ENCODE measurements at places on chromosomes 3 and 15.

- DNase-seq: no peak
These were observed 4.0 kb downstream of the PDHB start for GRCh38 chr3:58429657-58430056.

DNA sequence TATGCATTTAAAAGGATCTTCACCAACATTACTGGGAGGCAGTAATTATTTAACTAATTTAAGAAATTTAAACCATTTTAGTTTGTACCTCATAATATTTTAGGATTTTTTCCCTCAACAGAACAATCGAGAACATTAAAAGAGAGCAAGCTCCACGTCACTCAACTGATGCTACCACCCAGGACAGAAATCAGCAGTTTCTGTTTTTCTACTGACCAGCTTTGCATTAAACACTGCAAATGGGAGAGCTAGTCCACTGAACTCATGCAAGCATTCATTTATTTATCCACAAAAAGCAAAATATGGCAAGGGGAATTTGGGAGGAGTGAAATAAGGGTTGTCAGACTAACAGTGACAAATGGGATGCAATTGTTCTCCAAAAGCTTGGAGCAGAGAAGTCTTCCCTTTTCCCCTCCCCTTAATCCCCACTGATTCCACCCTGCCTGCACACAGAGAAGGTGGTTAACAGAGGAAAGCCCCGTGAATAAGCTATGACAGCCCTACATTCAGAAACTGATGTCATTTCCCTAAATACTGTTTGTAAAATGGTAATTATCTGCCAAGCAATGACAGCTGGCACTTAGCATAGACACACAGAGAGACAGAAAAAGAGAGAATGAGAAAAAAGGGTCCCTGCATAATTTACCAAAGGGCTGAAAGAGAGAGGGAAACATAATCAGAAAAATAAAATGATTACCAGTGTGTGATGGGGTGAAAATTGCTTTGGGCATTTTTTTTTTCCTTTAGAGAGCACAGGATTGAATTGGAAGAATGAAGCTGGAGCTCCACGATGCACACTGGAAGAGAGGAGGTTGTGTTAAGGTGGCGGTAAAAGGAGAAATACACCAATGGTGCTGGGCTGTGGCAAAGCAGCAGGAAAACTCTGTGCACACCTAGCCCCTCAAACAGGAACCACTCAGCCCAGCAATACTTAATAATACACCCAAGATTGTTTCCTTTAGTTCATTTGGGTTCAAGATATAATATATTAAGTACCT, 777.4 kb downstream of the TUSC7 start:
- no peak for DNase-seq

DNA sequence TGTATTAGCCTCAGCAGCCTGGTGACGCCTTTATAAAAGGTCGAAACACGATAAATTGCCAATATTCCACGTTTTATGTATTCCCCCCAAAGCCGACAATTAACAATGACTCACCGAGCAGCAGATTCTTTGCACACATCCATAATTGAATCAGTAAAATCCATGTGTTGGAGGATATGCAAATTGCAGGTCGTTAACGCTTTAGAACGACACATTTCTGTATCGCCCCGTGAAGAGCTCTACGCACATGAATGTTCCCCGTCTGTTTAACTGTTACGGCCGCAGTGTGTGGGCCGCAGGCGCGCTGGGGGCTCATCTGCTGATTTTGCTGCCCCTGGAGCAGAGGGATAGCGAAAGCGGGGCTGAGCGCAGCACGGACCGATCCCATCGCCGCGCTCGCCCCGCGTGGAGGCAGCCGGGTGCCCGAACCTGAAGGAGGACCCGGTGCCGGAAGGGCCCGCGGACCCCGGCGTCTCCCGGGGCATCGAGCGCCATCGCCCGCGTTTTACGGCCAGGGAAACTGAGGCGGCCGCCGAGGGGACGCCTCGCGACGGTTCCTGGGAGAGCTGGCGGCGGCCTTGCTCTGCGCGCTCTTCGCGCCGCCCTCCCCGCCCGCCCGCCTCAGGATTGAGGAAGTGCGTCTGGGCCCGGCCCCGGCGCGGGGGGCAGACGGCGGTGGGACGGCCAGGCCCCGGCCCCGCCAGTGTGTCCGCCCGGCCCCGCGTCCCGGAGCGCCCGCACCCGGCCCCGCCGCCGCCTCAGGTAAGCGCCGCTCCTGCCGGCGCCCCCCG, at the start of gene LRRK1:
Gene LRRK1, plus strand, starts transcription at position 668 of the 791 bp plus-strand sequence. CDS start 5,276 bp downstream, outside the sequence.
- DNase-seq: no peak

DNA sequence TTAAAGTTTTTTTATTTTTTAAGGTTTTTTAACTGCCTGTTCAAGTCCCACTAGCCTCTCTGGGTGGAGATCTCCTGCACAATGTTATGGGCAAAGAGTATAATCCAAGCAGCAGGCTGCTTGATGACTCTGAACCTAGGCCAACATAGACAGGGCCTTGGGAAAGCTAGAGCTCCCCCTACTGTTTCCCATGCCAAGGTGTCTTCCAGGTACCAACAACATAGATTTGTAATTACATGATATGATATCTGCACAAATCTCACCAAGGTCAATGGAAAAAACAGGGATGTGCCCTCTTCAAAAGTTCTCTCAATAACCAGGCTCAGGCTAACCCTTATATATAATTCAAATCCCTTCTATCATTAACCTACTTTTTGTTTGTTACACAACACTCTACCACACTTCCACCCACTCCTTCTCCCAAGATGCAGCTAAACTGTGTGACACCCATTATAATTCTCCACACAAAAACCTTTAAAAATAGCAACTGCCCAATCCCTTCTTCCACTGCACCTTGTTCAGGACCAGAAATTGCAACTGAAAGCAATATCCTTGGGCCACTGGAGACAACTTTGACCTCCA, 43.8 kb downstream of the RBM15B start:
- peak; percentile 70 for DNase-seq

- DNase-seq: no peak
These were observed 6.8 kb upstream of the MOBP start for GRCh38 chr3:39460677-39461076.

GRCh38 chr3:107285197-107285596, 92.0 kb upstream of the CCDC54 start:
- DNase-seq: no peak

GRCh38 chr3:109973733-109974132, 636.4 kb upstream of the DPPA4 start:
- no peak for DNase-seq

- no peak for DNase-seq
These were observed 309.9 kb upstream of the UMPS start for GRCh38 chr3:124420392-124420791.

DNA sequence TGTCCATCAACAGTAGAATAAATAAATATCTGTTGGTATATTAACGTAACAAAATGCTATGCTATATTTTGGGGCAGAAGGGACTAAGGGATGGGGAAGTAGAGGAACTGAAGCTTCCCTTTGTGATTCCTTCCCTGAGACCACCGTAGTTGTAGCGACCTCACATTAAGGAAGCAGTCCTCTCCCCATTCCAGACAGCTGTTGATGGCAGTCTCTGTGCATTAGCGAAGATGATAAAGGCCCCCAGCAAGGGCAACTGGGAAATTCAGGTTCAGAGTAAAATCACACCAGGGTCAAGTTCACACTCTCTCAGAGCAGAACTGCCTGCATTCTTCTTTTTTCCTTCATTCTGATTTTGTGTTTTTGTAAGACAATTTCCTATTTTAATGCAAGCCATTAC, 259.0 kb downstream of the MEX3B start:
- no peak for DNase-seq

DNA sequence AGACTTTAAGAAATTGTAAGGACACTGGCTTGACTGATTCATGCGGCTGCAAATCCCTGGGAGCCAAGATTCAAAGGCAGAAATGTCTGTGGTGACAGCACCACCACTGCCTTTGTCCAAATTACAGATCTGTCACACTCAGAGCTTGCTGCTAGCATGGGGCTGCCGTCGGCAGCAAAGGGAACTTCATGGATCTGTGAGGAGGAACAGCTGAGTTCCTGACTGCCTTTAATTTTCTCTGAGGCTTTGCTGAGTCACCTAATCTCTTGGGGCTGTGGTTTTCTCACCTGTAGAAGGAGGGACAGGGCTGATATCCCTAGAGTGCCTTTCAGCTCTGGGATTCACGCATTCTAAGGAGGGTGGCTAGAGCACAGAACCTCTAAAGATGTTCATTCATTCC, 4.1 kb upstream of the PAK6 start:
- DNase-seq: no peak

DNA sequence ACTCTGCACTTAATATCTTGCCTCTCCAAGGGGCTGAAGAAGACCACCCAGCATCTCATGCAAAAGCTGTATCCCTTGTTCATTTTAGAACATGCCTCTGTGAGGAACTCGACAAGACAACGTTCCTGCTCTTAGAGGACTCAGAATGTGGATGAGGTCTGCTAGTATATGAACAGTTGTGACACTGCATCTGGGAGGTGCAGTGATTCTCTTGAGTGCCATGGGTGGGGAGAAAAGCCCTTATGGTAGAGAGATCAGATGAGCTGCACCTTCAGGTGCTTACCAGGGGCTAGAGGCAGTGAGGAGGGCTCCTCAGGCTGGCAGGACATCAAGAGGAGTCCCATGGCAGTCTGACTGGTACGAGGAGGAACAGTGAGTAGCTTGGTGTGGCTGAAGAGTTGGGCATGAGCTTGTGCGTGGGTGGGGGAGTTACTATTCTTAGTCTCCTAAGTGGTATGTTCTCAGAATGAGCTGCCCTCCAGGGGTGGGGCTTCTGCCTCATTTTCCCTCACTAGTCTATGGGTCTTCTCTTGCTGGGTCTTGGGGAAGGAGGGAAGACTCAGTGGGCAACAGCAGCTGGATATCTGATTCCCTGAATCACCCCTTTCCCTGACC, 56.7 kb upstream of the ATP2B2 start:
- no peak for DNase-seq

DNA sequence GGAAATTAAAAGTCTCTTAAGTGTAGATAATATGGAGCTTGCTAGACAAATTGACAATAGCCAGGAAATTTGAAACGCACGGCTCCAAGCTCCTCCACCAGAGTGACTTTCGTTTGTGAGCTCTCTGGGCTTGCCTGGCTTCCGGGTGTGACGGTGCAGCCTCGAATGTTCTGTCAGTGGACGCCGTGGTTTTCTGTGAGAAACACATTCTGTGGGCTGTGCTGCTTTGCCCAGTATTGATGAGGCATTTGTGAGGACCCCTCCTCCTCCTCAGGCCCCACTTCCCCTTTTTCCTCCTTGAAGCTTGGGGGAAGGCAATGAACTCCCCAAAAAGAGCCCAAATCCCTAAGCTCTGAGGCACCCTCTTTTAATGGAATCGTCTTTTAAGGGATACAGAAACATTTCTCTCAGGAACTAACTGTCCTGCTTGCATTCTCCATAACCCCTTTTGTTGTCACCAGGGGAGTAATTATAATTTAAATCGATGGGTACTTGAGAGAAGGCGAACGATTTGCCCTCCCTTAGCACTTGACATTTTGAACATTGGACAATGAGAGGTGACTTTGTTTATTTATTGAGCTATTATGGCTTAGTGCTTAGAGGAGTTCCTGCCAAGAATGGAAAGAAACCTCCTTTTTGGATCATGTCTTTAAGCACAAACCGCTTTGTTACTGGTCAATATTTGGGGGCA, 40.8 kb downstream of the POLR2M start:
- DNase-seq: no peak

- DNase-seq: peak; percentile 14
These were observed 28.3 kb downstream of the IL12A start for GRCh38 chr3:160016972-160017371.

- DNase-seq: peak; percentile 64
These were observed 5.6 kb downstream of the HES1 start for GRCh38 chr3:194141415-194142155.

- DNase-seq: peak; percentile 87
These were observed at the start of gene SMAD6 for GRCh38 chr15:66702035-66702786. SMAD6 (plus strand) TSS chr15:66702236; CDS start chr15:66703259, 1,023 bp downstream.

DNA sequence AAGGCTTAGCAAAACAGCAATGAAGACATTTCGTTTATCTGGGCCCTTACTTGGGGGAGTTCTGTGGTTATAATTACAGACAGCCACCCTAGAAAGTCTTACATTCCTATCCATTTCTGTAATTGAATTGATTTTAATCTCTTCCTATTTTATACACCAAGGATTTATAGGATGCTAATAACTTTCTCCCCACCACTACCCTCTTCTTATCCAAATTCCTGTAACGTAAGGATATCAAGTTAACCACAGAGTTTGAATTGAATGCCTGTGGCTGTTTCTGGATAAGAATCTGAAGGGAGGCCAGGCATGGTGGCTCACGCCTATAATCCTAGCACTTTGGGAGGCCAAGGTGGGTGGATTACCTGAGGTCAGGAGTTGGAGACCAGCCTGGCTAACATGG, 78.6 kb downstream of the MLH1 start:
- DNase-seq: no peak

DNA sequence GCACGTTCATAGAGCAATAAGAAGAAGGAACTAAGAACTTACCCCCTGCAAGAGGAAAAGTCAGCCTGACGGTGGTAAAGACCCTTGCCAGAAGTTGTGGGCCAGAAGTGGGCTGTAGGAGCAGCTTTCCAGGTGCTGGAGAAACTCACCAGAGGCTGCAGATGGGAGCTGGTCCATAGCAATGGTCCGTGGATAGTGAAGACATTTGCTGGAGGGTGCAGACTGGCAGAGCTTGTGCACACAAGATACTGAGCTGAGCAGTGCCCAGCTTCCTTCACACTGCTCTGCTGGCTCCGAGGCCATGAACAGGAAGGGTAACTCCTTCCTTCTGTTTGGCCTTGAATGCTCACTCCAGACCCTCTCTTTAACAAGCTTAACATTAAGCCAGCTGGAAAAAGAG, 149.8 kb upstream of the BNIP2 start:
- DNase-seq: no peak

DNA sequence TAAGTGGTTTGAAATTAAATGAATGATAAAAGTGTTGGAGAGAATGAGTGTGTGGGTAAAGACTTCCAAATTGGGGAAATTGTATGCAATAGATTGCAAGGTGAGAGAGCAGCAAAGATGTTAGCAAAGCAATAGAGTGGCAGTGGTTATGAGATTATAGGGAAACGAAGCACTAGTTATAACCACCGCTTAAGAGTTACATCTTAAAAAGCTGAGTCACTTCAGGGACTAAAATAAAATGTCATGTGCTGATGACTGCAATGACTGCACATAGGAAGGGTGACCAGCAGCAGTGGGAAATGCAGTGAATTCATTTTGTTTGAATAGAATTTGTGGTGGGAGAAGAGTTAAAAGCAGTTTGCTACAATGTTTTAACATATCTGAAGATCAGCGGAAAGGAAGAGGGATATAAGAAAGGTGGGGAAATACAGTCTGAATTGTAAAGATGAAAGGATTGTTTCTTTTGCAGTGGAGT, 127.3 kb downstream of the RAP2B start:
- DNase-seq: no peak

- DNase-seq: no peak
These were observed 190.7 kb downstream of the RORA start for GRCh38 chr15:61038387-61038786.

Measured in activated CD4-positive, alpha-beta T cell treated with anti-CD3 and anti-CD28 coated beads, Interleukin-2, amount 50 U/mL, for 16 hours (primary cell).